Cardiac muscle cell (in vitro differentiated cells and primary cell): ENCODE measurements at places on chromosomes 5 and 9.

DNA sequence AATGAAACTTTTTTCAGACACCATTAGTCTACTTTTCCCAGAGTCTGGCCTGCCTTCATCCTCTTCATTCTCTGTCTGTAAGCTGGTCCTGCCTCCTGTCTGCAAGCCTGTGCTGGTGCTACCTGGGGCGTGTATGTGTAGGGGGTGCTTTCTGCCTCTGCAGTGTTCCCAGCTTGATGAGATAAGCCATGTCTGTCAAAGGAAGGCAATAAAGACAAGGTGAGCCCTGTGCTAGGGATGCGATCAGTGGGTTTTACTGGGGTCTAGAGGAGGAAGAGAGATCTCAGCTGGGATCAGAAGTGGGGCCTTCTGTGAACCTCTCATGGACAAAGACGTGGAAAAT lies 78.0 kb upstream of the TGFBR1 start:
- no peak for DNase-seq

DNA sequence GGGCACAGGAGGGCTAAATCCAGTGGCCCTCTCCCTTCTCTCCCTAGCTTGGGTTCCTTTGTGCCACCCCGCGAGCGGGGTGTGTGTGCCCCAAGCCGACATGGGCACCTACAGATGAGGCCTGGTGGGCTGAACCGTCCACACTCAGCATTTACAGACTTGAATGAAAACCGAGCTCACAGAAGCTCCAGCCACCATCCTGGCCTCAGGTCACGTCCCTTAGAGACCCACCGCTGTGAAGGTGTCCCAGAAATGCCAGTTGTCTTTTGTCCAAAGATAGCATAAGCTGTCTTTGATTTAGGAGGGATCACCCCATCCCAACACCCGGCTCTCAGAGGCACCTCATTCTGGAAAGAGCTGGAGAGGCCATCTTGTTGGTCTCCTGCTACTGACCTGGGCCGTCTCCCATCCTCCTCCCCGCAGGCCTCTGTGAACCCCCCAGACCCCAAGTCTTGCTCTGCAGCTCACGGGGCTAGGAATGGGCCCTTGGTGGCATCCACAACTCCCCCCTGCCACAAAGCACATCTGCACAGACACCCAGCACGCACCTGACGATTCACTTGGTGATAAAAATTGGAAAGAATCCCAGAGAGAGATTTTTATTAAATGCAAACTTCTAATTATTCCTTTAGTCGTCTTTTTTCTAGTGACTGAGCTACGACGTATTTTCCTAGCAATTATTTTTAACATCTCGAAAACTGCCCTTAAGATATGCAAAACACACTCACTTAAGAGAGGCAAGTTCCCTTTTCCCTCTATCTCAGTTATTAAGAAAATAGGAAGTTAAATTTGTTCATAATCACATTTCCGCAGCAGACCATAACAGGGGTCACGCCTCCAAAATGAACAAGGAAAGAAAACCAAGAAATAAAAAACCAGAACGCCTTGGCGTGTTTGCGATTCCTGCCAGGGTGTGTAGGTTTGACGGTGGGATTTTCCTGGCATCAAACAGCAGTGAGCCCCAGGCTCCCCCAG lies 80.5 kb upstream of the LMX1B start:
- DNase-seq, result no peak

GRCh38 chr5:109411627-109412026 lies 1.9 kb upstream of the PJA2 start:
- peak; percentile 86 for DNase-seq

DNA sequence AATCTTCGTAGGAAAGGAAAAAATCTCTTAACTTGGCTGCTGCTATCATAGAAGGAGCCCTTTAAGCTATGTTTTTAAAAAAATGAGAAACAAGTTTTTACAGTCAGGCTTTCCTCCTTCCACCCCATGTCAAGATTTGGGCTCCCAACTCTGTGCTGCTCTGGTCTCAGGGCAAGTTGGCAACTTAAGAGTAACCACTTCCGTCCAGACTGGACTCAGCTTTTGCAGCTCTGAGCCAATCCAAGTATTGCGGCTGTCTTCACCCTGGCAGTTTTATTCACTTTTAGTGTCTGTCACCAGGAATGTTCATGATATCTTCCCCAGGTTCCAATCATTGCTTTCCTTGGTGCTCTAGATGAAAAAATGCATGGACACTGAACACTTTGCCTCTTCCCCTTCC lies 115.9 kb upstream of the GAS1 start:
- DNase-seq, result no peak

DNA sequence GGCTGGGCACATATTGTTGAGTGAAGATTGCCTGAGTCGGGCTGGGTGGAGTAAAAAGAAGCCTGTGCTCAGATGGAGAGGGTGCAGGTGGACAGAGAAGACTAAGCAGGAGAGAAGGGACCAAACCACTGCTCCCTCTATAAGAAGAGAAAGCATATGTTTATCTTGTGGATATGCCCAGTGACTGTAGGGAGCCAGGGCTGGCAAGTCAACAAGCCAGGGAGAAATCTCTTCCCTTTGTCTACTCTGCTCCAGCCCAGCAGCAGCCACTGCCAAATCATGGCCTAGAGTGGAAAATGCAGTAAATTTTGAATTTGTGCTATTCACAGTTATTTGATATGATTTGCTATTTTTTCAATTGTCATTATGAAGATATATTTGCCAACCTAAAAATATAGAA lies 33.2 kb upstream of the TRIM36 start:
- no peak for DNase-seq

DNA sequence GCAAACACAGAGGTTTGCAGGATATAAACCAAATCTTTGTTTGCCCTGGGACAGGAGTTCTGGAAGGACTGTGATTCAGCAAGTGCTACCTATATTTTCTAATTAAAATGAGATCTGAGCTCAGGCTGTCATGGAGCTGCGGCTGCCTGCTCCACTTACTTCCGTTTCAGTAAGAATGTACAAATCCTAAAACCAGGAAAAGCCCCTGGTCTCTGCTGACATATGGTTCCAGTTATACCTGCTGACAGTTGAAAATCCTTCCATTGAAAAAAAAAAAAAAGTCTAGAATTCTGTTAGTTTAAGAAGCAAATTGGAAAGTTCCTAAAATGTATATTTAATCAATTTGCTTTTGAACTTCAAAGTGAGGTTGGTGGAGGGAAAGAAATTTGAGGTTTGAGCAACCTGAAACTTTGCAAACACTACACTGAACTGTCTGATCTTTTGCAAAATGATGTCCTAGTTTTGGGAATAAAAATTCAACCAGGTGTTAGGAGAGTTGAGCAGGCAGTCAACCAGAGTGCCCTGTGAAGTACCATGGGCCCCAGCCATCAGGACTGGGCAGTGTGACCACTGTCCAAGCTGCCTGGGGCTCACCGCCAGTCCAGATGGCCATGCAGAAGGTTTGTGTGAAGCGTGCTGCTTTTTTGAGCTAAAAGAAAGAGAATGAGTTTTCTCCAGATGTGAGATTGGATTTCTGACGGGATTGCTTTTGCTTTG lies 50.6 kb downstream of the SHB start:
- no peak for DNase-seq

DNA sequence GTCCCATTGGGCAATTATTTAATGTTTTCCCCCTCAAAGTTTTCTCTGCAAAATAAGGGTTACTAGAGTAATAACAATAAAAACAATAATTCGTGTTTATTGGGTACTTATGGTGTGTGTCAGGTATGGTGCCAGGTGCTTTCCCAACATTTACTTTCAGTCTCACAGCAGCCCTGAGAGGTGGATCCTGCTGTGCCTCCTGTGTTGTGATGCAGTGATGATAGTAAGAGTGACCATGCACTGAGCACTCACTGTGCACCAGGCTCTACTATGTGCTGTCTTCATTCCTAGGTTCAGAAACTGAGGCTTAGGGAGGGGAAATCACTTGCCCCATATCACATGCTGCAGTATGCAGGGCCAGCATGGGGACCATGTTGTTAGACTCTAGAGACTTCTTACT lies 15.5 kb downstream of the OTULINL start:
- no peak for DNase-seq

GRCh38 chr9:93122721-93123221 lies 11.3 kb downstream of the NINJ1 start:
- no peak for DNase-seq

GRCh38 chr5:122996091-122996490 lies 40.4 kb downstream of the PPIC start:
- DNase-seq, result no peak

GRCh38 chr9:3215658-3216057 lies 310.1 kb downstream of the RFX3 start:
- DNase-seq, result no peak

GRCh38 chr5:148224117-148224742 lies 14.1 kb upstream of the MARCOL start:
- DNase-seq, result no peak

GRCh38 chr9:135929656-135930445 lies 22.5 kb upstream of the CAMSAP1 start:
- no peak for DNase-seq

DNA sequence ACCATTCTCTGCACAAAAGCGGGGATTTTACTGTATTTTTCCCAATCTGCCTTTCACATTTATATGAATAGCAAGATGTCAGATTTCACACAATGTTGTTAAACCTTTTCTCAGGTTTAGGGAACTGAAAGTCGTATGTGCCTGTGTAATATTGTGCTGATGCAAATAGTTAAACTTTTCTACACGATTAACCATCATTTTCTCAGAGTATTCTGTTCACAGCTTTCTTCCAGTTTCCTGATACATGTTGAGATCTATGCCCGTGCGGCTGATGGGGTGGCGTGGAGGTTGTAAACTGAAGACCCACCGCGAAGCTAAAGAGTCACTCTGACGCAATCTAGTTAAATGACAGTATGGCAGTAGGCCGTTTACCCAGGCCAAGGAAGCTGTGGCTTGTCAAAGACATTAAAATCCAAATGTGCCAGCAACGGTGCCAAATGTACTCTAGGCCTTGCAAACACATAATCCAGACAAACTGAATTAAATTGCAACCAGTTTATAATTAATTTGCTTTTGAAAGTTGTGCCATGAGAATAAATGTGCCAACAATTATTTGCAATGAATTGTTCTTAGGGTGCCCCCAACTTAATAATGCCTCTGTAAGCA lies 145.7 kb downstream of the EBF1 start:
- no peak for DNase-seq

DNA sequence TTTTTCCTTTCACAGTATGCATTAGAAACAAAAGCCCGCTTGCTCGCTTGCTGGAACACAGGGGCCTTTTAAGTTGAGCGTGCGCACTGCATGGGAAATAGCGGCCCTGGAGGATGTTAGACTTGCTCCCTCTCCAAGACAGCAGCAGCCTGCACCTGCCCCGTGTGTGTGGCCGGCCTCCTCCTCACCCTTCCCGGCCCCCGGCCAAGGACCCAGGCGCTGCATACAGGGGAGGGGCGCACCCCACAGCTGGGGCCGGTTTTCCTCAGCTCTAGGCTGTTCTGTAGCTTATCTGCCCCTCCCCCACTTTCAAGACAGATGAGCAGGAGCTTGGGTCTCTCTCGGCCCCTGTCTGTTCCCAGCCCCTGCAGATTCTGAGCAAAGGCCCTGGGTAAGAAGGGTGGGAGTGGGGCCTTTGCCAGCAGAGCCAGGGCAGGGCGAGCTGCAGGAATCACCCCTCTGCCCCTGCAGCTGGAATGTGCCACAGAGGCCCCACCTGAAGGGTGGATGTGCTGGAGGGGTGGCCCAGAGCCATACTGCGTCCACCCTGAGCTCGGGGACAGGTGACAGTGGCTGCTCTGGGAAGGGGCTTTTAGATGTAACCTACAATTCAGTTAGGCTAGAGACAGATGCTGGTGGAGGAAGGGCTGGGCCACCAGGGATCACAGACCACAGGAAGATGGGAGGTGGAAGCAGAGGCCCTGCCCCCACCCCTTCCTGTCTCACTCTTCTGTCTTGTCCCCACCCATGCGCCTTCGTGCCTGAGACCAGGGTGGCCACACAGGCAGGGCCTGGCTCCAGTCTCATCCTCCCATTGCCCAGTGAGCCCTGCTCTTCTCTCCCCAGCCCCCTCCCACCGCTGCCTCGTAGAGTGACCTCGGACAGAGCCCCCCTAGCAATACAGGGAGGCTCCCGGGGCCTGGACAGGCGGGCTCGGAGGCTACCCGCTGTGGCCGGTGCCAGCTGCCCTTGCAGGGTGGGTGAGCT lies 132.4 kb downstream of the DAB2IP start:
- no peak for DNase-seq

DNA sequence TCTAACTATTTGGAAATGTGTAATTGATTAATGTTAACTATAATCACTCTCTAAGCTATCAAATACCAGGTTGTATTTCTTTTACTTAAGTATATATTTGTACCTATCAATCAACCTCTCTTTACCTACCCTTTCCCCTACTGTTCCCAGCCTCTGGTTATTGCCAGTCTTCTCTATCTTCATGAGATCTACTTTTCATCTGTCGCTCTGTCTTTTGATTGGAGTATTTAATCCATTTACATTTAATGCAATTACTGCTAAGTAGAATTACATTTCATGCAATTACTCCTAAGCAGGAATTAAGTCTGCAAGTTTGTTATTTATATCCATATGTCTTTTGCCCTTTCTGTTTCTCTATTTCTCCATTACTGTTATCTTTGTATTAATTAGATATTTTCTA lies 148.1 kb downstream of the MAT2B start:
- no peak for DNase-seq

DNA sequence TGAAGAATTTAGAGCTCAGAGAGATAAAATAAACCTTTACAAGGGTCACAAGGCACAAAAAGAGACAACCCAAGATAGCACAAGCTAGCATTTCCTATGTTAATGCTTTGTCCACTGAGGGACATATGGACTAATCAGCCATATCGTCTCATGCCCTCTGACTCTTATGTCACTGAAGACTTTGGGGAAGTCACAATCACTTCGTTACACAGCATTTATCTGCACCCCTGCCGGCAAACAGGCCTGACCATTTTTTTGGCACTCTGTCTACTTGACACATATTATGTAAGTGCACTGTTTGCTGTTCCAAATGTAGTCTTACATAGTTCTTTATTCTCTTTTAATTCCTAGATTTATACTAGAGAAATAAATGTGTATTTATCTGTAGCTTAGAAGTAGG lies 13.9 kb upstream of the BNC2 start:
- DNase-seq, result no peak

DNA sequence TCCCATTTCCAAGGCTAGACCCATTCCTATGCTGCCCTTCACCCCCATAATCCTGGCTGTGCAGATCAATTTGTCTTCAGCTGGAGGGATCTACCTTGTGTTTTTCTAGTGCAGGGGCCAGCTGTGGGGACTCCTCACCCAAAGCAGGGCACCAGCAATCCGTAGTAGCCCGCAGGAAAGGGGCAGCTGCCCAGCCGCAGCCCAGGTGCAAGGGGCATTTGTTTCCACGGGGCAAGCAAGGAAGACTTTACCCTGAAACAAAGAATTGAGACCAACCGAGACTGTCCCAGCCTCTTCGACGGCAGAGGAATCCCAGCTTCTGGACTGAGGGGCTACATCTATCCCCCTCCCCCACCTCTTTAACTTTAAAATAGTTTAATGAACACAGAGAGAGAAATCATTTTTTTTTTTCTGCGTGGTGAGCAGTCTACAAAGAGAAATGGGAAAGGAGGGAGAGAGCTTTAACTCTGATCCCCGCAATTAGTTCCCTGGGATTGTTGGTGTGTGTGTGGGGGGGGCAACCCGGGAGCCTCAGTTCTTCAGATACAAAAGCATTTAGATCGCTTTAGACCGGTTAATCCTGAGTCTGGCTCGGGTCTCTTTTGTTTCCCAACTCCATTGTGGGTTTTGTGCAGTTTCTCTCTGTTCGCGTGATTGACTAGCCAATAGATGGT lies 10.6 kb upstream of the LHX2 start:
- DNase-seq, result no peak
